GM23338 (cell line): ENCODE measurements at places on chromosomes 2 and 18. TPM values are rescaled to one million over a fixed set of nuclear protein-coding genes. Genes with fewer than 3 reads are reported as not detected.
A peak's percentile ranks its signal among the peaks of the same experiment; 100 is the strongest.

GRCh38 chr2:156472686-156473085, 36.5 kb downstream of the GPD2 start:
- DNase-seq, result no peak
- H3K27ac ChIP-seq, result no peak overlapping the region
- H3K27me3 ChIP-seq, result no peaks in the 10 kb centered on the region
- H3K36me3 ChIP-seq, result no peaks in the 10 kb centered on the region
- peaks cover 4% of the 10 kb centered on the region for H3K4me1 ChIP-seq
- no peak overlapping the region for H3K4me3 ChIP-seq

The CD226 gene
- total RNA-seq, result 0.04 TPM in 1 of 2 replicates, not detected in the other

DNA sequence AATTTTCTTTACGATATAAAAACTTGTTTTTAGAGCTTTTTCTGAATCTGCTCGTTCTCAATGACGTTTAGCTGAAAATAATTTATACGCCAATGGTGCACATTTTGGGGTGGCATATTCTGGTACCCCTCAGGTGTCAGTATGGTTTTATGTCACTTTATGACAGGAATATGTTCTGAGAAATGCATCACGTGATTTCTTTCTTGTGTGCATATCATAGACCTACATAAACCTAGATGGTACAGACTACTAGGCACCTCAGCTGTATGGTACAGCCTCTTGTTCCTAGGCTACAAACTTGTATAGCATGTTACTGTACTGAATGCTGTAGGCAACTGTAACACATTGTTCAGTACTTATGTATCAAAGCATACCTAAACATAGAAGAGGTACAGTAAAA, 68.2 kb downstream of the TMEM17 start:
- H3K4me3 ChIP-seq, result no peak overlapping the region
- H3K27ac ChIP-seq, result no peak overlapping the region
- no peaks in the 10 kb centered on the region for H3K36me3 ChIP-seq
- no peaks in the 10 kb centered on the region for H3K4me1 ChIP-seq
- H3K27me3 ChIP-seq, result no peaks in the 10 kb centered on the region
- no peak for DNase-seq

DNA sequence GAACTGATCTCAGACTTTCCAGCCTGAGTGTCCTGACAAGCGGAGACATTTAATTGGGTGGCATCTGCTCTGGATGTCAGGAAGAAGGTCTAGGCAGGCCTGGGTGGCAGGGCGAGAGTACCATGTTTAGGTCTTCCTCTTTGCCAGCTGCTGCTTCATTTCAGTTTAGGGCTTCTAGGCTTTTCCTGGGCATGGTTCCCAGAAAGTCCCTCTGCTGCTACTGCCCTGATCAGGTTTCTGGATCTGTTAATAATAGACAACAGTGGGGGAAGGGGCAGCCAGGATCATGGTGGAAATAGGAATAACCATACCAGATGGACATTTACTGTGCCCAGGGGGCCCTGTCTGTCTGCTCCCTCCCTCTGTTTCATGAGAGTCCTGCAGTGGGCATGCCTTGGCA, 2.3 kb upstream of the PLCD4 start:
- no peaks in the 10 kb centered on the region for H3K27me3 ChIP-seq
- no peaks in the 10 kb centered on the region for H3K36me3 ChIP-seq
- H3K4me1 ChIP-seq, result 0 out of 2 replicates have a peak, but pooled peaks cover 5% of the 10 kb centered on the region
- DNase-seq, result no peak

The ALK gene
- 0.16 and 0.35 TPM in 2 replicates for total RNA-seq

DNA sequence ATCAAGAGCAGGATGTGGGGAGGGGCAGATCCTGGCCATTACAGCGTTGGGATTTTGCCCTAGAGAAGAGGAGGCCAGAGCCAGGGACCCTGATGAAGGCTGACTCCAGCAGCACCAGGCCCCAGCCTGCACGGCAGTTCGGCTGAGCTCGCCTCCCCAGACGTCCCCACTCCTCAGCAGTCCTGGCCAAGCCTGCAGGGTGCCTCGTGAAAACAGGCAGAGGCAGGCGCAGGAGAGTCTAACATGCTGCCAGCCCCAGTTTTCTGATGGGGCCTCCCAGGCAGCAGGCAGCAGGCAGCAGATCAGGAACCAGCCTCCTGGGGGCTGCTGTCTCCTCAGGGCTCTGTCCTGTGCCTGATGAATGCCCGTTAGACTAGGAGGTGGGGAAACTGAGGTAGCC, 19.7 kb upstream of the GLI2 start:
- H3K4me1 ChIP-seq, result peaks cover 33% of the 10 kb centered on the region
- H3K27ac ChIP-seq, result no peak overlapping the region
- no peak overlapping the region for H3K4me3 ChIP-seq
- H3K27me3 ChIP-seq, result peaks cover 6% of the 10 kb centered on the region; the same call in 1 of the 2 replicates
- no peaks in the 10 kb centered on the region; the same call in 1 of the 2 replicates for H3K36me3 ChIP-seq

GRCh38 chr2:237639836-237640220, 12.4 kb downstream of the LRRFIP1 start:
- H3K4me3 ChIP-seq, result no peak overlapping the region
- no peaks in the 10 kb centered on the region for H3K4me1 ChIP-seq
- peaks cover 9% of the 10 kb centered on the region for H3K27me3 ChIP-seq
- 0 out of 2 replicates have a peak, but pooled peaks cover 4% of the 10 kb centered on the region for H3K36me3 ChIP-seq
- DNase-seq, result no peak

- peak overlapping the region; percentile 87 for H3K4me3 ChIP-seq
- no peaks in the 10 kb centered on the region for H3K36me3 ChIP-seq
- H3K27me3 ChIP-seq, result no peaks in the 10 kb centered on the region
- H3K4me1 ChIP-seq, result peaks cover 17% of the 10 kb centered on the region
Observed at GRCh38 chr2:63844616-63845015, 2.9 kb downstream of the UGP2 start.

DNA sequence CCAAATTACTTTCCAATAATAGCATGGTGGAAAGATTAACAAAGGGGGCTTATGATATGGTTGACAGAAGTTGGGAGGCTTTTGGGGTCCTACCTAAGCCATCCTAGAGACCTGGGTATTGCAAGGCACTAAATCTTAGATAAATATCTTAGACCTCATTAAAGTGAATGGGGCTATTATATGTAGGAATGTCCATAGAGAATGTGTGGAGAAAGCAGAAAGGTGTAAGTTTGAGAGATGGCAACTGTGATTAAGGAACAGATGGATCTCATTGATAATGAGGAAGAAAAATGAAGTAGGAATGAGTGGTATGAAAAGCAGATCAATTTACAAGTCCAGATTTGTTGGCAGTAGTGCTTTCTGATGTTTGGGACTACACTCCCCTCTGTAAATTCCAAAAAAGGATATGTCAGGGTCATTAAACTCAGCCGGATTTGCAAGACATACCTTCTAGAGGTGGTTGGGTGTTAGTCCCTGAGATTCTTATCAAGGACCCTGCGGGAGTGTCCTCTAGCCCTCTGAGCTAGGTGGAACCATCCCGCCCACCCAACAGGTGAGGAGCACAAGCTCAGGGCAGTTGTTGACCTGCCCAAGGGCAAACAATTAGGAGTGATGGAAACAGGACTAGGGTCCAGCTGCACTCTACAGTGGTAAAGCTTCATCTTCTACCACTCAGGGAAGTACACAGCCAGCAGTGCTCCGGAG, 12.1 kb downstream of the TCF7L1 start:
- H3K4me1 ChIP-seq, result peaks cover 61% of the 10 kb centered on the region
- H3K36me3 ChIP-seq, result peaks cover 12% of the 10 kb centered on the region; the same call in 1 of the 2 replicates
- H3K4me3 ChIP-seq, result no peak overlapping the region
- DNase-seq, result no peak
- H3K27me3 ChIP-seq, result no peaks in the 10 kb centered on the region

DNA sequence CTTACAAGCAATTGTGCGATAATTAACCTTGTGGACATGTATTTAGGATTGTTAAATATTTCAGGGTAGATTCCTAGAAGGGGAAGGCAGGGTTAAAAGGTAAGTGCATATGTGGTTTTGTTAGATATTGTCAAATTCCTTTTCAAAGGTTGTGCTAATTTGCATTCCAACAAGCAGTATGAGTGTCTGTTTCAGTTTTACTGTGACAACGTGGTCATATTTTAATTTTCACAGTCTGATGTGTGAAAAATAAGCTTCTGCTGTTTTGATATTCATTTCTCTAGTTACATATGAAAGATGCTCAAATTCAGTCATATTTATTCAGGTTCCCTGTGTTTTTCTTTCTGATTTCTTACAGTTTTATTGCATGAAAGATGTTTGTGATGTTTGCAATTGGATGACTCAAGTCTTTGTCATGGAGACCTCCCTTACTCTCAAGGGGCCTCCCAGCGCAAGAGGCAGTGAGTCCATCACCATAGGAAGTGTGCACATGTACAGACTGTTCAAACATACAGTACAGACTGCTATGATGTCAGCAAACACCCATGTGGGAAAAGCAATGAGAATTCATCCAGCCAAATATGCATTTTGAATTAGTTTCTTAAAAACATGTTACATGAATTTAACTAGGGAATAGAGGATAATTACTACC, 310.8 kb downstream of the GALR1 start:
- H3K4me1 ChIP-seq, result no peaks in the 10 kb centered on the region
- H3K27ac ChIP-seq, result no peak overlapping the region
- no peaks in the 10 kb centered on the region for H3K27me3 ChIP-seq
- H3K4me3 ChIP-seq, result no peak overlapping the region

The GCG gene
- not detected in 2 replicates for total RNA-seq

DNA sequence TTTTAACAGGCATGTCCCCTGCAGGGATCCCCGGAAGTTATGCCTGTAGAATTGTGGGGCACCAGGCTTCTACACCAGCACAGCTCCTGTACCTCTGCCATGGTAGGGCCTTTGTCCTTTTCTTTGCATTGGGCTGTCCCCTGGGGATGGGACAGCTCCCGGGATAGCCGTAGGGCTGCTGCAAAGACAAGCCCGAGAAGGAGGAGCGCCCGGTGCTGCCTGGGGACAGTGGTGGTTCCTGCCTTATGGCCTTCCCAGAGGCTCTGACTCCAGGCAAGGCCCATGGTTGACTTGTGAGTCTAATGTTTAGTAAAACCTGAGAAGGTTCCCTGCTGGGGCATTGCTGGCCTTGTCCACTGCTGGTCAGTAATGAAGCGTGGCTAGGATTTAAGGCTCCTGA, 30.9 kb downstream of the TMEM37 start:
- no peak overlapping the region for H3K27ac ChIP-seq
- no peaks in the 10 kb centered on the region for H3K36me3 ChIP-seq
- no peak overlapping the region for H3K4me3 ChIP-seq

DNA sequence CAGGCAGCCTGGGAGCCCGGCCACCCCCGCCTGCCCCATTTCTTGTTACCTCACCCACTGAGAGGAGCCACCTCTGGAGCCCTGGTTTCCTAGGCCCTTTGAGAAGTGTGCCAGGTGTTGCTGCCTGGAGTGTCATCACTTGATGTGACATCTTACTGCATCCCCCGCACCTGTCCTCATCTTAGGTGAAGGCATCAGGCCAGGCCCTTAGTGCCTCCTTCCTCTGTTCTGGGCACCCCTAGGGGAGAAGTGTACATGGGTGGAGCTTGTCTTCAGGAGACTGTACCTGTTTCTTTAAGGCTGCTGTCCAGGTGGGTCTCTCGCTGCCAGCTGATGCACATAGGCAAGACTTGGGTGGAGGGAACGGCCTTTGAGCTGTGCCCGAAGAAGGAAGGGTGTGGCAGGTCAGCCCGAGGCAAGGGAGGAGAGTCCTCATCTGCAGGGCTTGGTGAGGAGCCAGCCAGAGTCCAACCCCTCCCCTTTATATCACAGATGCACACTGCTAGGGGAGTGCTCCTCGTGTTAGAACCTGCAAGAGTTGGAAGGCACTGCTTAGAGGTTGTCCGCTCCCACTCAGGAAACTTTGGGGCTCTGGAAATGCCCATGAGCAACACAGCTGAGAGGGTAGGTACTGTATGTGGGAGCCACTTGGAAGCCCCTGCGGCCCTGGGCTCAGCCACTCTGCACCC, 45.9 kb downstream of the NCK2 start:
- H3K4me1 ChIP-seq, result peaks cover 42% of the 10 kb centered on the region
- no peak for DNase-seq
- no peaks in the 10 kb centered on the region for H3K36me3 ChIP-seq
- no peak overlapping the region for H3K4me3 ChIP-seq

The LOXHD1 gene
- 0.16 and 0.17 TPM in 2 replicates for total RNA-seq

The CABYR gene
- 34.6 and 48.4 TPM in 2 replicates for total RNA-seq

The CNRIP1 gene
- total RNA-seq, result 5.9 and 6.9 TPM in 2 replicates

DNA sequence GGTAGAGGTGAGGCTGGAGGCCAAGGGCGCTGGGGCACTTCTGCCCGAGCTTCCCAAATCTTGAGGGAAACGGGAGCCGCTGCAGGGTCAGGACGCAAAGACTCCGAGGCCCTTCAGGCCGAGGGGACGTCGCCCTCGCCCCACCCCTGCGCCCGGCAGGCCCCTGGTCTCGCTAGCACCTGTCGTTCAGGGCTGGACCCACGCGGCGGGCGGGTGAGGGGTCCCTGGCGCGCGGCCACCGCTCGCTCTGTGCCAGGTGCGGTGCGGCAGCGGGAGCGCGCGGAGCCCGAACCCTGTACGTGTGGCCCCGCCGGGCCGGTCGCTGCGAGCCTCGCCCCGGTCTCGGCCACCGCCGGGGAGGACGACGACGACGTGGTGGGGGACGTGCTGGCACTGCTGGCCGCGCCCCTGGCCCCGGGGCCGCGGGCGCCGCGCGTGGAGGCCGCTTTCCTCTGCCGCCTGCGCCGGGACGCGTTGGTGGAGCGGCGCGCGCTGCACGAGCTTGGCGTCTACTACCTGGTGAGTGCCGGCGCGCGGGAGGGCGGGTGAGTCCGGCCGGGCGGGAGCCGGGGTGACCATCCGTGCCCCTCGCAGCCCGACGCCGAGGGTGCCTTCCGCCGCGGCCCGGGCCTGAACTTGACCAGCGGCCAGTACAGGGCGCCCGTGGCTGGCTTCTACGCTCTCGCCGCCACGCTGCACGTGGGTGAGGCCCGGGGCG, 4.9 kb downstream of the ERFE start:
- H3K4me1 ChIP-seq, result peaks cover 13% of the 10 kb centered on the region
- peaks cover 43% of the 10 kb centered on the region for H3K27me3 ChIP-seq
- no peak overlapping the region for H3K27ac ChIP-seq

GRCh38 chr2:240403396-240404104, 31.9 kb upstream of the GPC1 start:
- DNase-seq, result no peak
- no peak overlapping the region for H3K27ac ChIP-seq
- H3K4me3 ChIP-seq, result no peak overlapping the region
- H3K36me3 ChIP-seq, result no peaks in the 10 kb centered on the region
- no peaks in the 10 kb centered on the region for H3K27me3 ChIP-seq

DNA sequence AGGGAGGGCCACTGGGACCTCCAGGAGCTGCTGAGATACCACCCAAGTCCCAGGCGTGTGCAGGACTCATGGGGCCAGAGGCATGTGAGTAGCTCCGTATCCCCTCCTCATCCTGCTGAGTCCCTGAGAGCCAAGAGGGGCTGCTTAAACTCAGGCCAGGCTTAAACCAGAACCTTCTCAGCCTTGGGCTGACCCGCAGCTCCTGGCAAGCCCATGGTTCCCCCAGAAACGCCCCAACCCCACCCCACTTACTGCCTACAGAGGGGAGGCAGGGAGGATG, 2.5 kb upstream of the NMUR1 start:
- no peaks in the 10 kb centered on the region for H3K36me3 ChIP-seq
- no peak overlapping the region for H3K27ac ChIP-seq
- H3K4me1 ChIP-seq, result no peaks in the 10 kb centered on the region
- H3K27me3 ChIP-seq, result peaks cover 19% of the 10 kb centered on the region
- DNase-seq, result no peak
- H3K4me3 ChIP-seq, result no peak overlapping the region

The UPP2 gene
- not detected in 2 replicates for total RNA-seq

GRCh38 chr2:120258196-120258595, 5.5 kb downstream of the RALB start:
- H3K27me3 ChIP-seq, result peaks cover 23% of the 10 kb centered on the region
- DNase-seq, result no peak
- no peak overlapping the region for H3K27ac ChIP-seq
- H3K4me1 ChIP-seq, result peaks cover 8% of the 10 kb centered on the region
- H3K36me3 ChIP-seq, result no peaks in the 10 kb centered on the region
- H3K4me3 ChIP-seq, result no peak overlapping the region

GRCh38 chr2:226759768-226760167, 39.9 kb downstream of the IRS1 start:
- DNase-seq, result no peak
- H3K27me3 ChIP-seq, result no peaks in the 10 kb centered on the region
- H3K27ac ChIP-seq, result no peak overlapping the region
- peaks cover 22% of the 10 kb centered on the region for H3K4me1 ChIP-seq
